ENCODE measurements at places on chromosomes 1 and 21. TPM values are rescaled to one million over a fixed set of nuclear protein-coding genes. Genes with fewer than 3 reads are reported as not detected.

GRCh38 chr1:198153804-198154203, 3.0 kb upstream of the NEK7 start:
- DNase-seq: no peak

ORC1 gene
- total RNA-seq: 0.81 TPM

DNA sequence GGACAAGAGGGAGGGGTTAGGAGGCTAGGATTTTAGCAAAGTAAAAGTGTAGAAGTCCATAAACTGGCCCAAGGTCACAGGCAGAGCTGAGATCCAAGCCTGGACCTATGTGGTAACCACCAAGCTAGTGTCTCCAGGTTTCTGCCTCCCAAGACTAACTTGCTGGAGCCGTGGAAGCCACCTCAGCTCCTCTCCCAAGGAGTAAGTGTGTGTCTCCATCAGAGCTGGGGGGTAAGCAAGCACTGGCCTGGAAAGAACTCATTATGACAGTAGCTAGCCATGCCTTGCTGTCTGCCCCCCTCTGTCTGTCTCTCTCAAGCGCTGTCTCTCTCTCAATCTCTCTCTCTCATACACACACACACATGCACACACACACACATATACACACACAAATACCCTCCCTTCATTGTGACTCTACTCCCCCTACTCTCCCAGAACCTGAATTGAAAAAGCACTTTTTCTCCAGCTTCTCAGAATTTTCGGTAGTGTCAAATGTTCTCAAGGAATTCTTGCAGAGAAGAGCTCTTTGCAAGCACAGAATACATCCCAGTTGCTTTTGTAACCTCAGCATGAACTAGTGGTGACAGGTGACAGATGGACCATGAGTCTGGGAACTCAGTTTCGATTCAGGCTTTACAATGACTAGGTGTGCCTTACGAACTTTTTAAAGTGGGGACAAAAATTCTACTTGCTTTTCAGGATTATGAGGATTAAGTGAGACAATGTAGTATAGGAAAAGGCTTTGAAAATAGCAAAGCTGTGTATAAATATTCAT, 238.0 kb upstream of the FGGY start:
- no peak for DNase-seq

- no peak for DNase-seq
Measured at GRCh38 chr1:85850238-85850637, 142.0 kb upstream of the ZNHIT6 start.

DNA sequence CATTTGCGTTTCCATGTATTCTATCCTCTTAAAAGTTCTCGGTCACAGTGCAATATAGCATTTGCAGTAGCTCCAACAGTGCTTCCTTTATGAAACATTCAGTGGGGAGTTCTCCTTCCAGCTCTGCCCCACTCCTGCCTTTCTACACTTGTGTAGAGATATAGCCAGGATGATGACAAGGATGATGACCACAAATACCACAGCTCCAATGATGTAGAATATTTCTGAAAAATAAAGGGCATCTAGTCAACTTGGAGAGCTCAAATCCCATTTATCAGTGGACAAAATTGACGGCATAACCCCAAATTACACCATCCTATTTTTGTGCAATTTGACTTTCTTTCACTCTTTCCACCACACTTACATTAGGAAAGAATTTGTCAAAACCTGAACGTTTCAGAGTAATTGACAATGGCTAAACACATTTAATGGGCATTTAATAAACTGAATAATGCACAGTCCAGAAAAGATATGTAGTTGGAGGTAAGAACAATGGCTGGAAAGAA, 11.1 kb downstream of the F3 start:
- DNase-seq: no peak

DNA sequence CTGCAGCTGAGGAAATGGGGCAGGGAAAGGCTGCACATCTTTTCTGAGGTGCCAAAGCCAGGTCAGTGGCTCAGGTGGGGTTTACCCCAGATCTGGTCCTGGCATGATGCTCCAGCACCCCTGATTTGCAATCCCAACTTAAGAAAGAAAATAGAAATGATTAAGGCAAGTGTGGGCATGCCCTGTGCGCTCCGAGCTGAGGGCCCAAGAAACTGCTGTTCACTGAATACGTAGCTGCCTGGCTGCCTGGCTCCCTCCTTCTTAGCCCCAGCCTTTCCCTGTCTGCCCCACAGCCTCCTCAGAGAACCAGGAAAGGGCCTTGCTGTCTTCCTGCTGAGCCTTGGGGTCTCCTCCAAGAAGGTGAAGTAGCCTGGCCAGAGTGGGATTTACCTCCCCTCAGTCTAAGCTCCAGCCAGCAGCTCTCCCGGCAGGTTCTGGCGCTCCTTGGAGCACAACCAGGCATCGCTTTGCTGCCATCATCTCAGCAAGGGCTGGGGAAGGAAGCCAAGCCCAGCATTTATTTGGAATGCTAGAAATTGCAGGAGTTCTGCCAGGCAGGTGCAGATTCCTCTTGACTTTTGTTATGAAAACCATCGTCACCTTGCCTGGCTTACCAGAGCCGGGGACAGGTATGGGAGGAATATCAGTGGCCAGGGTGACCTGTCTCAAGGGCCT, 51.3 kb upstream of the SELENON start:
- no peak for DNase-seq

DNA sequence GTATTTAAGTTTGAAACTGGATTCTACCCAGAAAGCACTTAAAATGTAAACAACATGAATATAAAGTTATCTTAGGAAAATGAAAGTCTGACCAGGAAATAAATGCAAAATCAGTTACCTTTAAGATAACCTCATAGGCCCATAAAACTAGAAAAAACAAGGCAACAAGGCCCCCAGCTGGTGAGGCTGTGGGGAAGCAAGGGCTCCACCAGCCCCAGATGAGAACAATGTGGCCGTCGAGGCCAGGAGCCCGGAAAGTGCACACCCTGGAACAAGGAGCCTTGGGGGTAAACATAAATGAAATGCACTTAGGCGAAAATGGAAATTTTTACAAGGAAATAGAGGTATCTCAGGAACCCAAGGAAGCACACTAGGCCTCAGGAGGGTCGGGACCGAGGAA, 37.9 kb upstream of the BMP8B start:
- DNase-seq: no peak

DNA sequence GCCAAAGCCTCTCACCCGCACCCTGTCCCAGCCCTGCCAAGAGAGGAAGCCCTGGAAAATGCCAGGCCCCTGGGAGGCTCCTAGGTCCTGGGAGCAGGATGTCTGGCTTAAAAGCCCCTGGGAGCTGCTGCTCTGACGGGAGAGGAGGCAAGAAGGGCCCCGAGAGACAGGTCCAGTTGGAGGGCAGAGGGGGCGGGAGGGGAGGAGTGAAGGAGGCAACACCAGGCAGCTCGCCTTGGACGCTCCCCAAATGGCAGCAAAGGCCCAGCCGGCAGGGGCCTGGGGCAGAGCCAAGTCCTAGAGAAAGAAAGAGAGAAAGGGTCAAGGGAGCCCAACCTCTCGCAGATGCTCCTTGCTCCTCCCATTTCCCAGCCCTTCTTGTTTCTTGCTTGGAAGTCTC, 6.8 kb downstream of the ETV3L start:
- no peak for DNase-seq

- DNase-seq: peak; percentile 62
Measured at GRCh38 chr1:4062560-4062959, 162.5 kb upstream of the C1orf174 start.

- DNase-seq: no peak
Measured at GRCh38 chr1:235919127-235919832, 52.6 kb upstream of the LYST start.

DNA sequence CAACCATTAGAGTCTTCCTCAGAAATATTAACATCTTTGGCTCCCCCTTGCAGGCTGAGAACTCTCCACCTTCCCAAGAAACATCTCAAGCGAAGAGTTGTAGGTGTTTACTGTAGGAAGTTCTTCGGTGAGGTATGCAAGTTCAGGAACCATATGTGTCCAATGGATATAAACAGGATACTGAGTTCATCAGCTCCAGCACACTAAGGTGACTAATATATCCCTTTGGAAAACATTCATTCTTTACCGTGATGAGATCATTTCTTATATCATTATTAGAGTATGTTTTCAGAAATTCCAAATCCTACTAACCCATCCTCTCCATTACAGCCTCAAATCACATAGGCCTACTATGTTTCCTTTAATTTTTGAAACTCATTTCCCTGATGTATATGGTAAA, 37.3 kb upstream of the PRMT6 start:
- no peak for DNase-seq

DNA sequence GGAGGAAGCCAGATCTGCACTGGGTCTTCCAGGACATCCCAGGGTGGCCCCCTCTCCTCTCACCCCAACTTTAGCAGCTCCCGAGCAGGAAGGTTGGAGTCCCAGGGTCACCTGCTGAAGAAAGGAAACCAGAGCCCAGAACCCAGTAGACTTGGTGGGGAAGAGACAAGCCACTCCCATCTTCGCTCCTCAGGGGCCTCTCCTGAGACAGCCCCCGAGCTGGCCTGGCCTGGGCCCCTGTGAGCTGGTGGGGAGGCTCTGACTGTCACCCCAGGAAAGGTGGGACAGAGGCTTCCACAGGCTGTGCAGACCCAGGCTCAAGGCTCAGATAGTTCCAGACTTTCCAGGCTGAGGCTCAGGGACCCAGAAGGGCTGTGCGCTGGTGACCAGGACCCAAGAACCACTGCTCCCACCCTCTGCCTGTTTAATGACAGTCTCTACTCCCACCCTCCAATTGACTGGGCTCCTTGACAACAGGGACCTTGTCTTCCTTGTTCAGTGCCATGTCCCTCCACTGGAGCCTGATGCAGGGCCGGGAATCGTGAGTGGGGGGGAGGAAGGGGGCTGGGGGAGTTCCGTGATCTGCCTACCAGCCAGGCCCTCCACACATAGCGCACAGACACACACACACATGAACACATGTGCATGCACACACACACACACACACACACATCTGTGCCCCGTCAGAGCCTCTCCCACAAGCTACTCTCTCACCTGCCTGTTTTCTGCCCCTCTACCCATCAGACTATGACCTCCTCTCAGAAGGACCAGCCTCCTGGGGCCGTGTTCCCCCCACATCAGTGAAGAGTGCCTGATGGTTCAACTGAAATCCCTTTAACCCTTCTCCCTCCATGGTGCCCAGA, 401.2 kb downstream of the MATN1 start:
- no peak for DNase-seq

MNDA gene
- 3.1 TPM for total RNA-seq

LYPLAL1 gene
- 16.2 TPM for total RNA-seq

DNA sequence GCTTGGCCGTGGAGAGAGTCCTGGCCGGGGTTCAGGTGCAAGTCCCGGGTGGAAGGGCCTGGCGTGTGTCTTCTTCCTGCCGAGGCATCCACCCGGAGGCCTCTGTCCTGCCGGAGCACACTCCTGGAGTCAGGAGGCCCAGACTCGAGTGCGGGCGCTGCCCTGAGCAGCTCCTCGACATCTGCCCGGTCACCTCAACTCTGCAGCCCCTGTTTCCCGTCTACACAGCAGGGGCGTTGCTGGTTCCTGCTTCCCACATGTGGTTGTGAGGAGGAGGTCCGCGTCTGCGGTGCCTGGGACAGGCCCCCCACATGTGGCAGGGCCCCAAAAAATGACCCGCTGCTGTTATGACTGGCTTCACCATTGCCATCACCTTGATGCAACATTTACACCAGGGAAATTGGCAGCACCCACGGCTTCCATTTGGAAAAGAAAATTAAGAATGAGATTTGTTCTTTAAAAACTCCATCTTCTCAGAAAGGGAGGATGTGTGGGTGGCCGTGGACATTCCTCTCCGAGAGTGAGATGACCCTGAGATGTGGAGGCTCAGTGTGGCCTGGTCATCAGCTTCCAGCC, 169.8 kb downstream of the PRDM16 start:
- no peak for DNase-seq

- DNase-seq: no peak
Measured at GRCh38 chr21:42381347-42381984, 14.4 kb downstream of the TMPRSS3 start.

- DNase-seq: no peak
Measured at GRCh38 chr1:214377485-214377884, 96.5 kb downstream of the SMYD2 start.

DYNLT4 gene
- not detected for total RNA-seq

DNA sequence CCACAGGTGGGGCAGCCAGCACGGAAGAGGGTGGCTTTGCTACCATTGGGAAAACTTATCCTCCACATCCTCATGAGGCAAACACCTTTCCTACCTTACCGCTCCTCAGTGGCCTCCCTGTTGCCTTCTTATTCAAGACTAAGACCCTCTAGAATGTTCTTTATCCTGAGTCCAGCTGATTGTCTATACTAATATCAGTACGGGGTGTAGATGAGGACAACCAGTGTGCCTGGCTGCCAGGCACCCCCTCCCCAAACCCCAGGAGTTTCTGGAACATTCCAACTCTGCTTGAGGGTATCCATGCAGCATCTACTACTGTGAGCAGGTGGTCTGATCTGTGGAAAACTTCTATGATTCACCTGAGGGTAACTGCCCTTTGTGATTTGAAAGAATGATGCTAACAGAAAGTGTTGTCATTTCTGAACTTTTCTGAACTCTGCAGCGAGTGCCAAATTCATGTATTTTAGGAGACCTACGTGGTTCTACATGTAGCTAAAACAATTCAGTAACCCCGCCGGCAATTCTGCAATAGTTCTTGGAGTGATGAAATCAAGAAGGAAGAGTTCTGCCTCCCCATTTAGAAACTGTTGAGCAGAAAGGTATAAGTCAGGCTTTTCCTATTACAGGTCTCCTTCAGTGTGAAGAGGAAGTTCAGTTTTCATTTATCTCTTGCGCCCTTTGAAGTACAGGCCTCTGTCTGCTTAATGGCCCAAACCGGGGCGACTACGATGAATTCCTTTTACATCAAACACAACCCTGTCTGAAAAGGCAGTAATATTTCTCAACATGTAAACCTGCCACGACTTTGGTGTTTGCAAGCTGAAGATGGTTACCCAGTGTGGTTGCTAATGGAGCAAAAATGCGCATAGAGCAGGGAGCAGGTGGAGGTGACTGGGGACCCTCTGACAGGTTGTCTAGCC, 80.4 kb downstream of the RUNX1 start:
- no peak for DNase-seq

CCDC17 gene
- total RNA-seq: 1.6 TPM

DNA sequence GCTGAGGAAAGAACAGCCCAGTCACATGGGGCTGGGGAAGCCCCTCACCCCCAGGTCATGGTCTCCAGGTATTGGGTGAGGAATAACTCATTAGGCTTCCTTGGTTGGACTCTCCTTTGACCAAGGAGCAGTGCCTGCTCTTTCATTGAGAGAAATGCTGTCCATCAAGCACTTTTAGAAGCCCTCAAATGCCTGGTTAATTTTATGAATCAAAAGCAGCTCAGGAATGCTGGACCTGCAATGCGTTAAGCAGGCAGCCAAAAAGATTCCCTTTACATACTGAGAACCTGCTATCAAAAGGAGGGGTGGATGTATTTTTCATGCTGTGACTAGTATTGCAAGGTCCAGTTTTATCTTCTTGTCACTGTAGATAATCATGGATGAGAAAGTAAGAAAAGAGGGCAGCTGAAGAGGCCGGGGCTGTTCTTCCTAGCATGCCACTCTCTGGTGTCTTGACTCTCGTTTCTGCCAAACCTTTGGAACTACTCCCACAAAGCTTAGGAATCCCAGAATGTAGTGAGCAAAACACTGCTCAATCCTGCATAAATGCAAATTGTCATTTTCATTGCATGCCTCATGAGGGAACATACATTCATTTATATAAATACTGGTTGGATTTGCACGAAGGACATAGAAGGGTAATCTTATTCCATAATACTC, 2.1 kb upstream of the CD58 start:
- DNase-seq: no peak

- no peak for DNase-seq
Measured at GRCh38 chr1:62398377-62398776, 38.5 kb upstream of the USP1 start.
